Panc1 (cell line): ENCODE measurements at places on chromosomes 4 and X.

DNA sequence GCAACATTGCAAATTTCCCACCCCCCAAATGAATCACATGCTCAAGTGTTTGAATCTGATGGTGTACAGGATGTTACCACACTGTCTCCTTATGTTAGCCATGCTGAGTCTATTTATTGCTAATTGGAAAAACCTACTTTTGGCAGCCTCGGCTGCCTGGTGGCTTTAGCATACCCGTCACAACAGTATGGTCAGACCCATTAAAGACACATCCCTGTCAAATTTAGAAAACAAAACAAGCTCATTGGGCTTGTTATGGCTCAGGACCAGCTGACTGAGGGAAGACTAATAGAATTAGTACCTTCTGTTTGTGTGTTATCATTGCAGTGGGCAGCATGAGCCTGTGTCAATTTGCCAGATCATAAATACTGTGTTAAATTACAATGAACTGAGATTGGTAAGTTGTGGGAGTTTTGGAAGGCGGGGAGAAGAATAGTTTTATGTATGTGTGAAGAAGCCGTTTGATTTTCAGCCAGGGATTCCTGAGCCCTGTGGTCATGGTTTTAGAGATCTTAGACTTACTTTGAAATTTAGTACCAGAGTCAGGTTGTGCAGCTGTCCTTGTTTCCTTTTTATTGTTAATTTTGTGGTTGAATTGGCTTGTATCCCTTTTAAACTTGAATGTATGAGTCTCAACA lies 66.8 kb downstream of the POLA1 start:
- no peak for DNase-seq

DNA sequence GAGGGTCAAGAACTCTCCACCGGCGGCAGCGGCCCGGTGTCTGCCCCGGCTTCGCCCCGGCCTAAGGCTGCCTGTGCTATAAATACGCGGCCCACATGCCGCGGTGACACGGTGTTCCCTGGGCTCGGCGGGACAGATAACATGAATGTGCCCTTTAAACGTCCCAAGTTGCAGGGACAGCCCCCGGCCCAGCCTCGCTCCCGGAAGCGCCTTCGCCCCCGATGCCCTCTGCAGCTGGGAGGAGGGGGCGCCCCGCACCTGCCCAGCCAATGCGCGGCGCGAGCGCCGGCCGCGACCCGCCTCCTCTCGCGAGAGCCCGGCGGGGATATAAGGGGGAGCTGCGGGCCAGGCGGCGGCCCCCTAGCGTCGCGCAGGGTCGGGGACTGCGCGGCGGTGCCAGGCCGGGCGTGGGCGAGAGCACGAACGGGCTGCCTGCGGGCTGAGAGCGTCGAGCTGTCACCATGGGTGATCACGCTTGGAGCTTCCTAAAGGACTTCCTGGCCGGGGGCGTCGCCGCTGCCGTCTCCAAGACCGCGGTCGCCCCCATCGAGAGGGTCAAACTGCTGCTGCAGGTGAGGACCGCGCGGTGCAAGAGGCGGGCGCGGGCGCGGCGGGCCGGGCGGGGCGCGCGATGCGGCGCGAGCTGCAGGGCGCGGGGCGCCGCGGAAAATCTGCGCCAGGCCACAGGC lies at the start of gene SLC25A4:
SLC25A4 (plus strand) TSS at position 355 of the 689 bp plus-strand sequence; CDS start at position 462, 107 bp downstream.
- no peak for DNase-seq

GRCh38 chrX:68822641-68823410 lies 6.0 kb upstream of the EFNB1 start:
- DNase-seq, result no peak

- no peak for DNase-seq
Measured at GRCh38 chr4:26823583-26823982, 37.1 kb upstream of the STIM2 start.

DNA sequence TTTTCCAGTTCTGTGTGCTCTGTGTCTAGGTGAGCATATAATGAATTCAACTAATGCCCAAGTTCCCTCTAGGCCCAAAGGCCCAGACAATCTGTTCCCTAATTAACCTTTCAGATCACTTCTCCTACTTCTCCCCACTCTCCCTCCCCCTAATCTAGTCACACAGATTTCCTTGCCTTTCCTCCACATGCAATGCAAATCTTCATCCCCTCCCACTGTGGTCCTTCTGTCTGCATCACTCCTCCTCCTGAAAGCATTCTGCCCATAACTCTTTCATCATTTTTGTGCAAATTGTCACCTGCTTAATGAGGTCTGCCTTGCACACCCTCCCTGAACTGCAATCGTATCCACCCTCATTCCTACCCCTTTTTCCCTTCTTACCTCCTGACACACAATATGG lies 346.6 kb downstream of the FBXO8 start:
- DNase-seq, result no peak

- no peak for DNase-seq
Measured at GRCh38 chrX:154399527-154400368, 1.6 kb downstream of the RPL10 start.
